ENCODE measurements at places on chromosomes 16 and 17. TPM values are rescaled to one million over a fixed set of nuclear protein-coding genes. Genes with fewer than 3 reads are reported as not detected.

KLHL36 gene
- total RNA-seq = 76.2 TPM

TBC1D28 gene
- not detected for total RNA-seq

SULT1A2 gene
- total RNA-seq = 1.1 TPM

- peak; percentile 46 for DNase-seq
Measured at GRCh38 chr16:31141489-31142108, 6.1 kb upstream of the PRSS8 start.

DNA sequence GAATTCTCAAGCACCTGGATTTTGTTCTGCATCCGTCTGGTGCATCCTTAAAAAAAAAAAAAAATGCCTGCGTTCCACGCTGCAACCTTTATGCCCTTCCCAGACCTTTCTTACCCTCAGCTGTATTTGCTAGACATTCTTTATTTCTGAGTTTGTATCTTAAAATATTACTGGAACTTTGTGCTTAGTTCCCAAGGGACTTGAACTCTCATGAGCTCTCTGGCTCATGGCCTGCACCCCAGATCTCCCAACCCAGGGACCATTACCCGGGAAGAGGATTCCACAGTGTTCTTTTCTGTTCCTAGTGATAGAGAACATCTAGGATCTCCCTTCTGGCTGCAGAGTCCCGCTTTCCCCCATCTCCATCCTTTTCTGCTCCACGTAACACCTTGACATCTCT lies 28.9 kb upstream of the CLEC18A start:
- DNase-seq = no peak

- no peak for DNase-seq
Measured at GRCh38 chr16:8921347-8921984, 39.3 kb downstream of the LITAFD start.

DNA sequence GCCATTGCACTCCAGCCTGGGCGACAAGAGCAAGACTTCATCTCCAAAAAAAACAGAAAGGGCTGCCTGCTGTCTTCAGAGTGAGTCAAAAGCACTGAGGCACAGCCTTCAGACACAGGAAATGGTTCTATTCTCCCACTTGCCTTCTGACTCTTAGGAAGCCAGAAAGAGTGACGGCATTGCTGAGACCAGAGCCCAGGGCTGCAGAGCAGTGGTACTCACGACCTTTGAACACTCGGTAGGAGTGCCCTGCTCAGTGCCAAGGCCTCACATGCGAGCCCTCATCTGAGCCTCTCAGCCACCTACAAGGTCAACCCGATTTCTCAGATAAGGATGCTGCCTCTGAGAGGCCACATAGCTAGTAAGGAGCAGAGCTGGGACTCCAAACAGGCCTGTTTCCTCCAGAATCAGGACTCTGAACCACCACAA lies 3.5 kb upstream of the ITGAE start:
- DNase-seq = no peak

DNA sequence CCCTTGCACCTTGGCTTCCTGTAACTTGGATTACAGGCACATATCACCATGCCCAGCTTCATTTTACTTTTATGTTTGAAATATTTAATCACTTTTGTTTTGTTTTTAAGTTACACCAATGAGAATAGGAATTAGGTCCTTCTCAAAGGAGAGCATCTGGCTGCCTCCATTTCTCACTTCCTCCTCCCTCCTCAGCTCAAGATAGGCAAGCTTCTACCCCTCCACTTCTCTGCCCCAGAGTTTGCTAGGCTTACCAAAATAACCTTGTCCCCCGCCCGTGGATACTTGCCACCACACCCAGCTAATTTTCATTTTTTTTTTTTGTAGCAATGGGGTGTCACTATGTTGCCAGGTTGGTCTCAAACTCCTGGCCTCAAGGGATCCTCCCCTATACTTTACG lies 17.9 kb downstream of the GABARAPL2 start:
- DNase-seq = no peak

DNA sequence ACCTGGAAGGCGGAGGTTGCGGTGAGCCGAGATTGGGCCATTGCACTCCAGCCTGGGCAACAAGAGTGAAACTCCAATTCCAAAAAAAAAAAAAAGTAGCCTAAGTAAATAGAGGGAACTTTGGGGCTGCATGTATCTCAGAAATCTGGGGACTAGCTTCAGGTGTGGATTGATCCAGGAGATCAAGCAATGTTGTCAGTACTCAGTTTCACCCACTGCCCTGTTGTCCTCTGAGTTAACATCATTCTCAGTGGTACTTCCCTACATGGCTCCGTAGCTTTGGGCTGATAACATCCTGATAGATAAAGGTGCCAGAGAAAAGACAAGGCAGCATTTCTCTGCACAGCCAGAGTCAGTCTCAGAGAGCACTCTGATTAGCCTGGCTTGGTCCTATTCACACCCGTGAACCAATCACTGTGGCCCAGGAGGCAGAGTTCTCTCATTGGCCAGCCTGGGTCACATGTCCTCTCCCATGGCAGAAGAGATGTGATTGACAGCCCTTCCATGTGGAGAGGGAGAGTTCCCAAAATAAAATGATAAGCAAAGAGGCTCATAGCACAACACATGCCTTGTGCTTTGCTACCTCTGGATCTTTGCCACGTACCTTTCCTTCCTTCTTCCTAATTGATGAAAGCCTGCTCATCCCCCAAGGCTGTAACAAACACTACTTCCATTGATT lies 99.6 kb downstream of the ABCC1 start:
- DNase-seq = no peak

GRCh38 chr17:29909236-29910003 lies 20.6 kb downstream of the SSH2 start:
- no peak for DNase-seq

- no peak for DNase-seq
Measured at GRCh38 chr16:85314512-85314971, 202.3 kb upstream of the CIBAR2 start.

Data from mucosa of gallbladder (tissue), 1 donor.